ENCODE measurements at places on chromosomes 12 and 14. TPM values are rescaled to one million over a fixed set of nuclear protein-coding genes. Genes with fewer than 3 reads are reported as not detected.

Gene MYF5
- total RNA-seq = not detected

Gene MORN3
- 1.8 TPM for total RNA-seq

Gene WNT1
- total RNA-seq = not detected

DNA sequence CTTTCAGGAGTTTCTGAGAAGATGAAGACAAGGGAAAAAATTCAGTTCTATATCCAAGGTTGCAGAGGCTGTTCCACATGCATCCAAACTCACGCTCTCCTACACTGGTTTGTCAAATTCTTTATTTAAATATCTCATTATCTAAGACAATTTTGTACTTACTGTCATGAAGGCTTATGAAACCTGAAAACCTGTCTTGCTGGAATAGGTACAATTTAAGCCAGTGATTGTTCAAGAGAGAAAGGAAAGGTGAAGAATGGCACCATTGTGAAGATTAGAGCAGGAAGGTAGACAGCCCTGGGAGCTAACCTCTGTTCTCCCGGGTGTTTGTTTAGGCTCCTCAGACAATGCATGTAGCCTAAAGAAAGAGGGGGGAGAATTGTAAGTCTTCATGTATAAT lies 315.1 kb upstream of the PRKD1 start:
- no peak for DNase-seq

- peak; percentile 76 for DNase-seq
Measured at GRCh38 chr14:77094672-77095284, 3.3 kb upstream of the CIPC start.

DNA sequence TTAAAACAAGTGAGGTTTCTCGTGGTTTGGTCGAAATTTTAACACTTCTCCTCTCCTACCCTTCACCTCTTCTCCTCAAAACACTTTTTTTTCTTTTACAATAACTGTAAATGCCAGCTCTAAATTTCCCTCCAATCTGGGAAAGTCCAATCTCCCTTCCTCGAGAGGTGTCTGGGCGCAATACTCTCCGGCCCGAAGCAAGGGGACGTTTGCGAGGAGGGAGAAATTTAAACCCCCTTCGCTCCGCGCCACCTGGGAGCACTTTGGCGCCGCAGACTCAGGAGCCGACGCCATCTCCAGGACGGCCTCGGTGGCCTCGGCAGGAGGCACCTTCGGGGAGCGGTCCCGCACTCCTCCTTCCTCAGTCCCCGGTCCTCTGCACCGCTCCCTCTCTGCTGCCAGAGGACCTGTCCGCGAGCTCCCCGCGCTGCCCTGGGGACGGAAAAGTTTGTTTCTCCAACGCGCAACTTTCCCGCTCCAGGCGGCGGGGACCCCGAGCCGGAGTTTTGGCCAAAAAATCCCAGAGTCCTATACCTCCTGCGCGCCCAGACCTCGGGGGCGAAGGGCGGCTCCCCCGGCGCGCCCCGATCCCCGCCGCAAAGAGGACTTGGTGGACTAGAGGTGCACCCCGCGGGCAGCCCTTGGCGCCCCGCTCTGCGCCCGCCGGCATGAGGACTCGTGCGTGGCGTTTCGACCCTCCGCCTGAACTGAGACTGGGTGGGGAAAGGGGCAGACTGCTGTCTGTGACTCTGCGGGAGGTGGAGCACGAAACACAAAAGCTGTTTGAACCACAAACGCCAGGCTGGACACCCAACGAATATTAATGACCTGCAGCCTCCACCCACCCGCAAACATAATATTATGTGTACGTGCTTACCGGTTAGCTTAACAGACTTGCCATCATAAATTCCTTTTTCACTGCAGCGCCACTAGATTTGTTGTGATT lies 95.2 kb upstream of the HMGA2 start:
- DNase-seq = no peak

DNA sequence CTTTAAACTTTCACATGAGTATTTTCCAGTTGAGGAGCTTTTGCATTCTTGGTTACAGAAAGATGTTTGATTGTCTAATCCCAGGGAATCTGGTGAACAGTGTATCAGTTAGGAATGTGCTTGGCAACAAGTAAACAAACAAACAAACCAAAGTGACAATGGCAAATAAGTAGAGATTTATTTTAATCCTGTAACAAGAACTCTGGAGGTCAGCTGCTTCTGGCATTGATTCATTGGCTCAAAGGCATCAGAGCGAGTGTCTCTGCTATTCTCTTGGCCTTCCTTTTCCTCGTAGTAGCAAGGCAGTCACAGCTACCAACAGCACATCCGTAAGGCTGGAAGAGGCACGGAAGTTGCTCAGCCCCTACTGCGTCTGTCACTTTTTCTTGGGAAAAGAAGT lies 37.2 kb downstream of the CRADD start:
- DNase-seq = no peak

DNA sequence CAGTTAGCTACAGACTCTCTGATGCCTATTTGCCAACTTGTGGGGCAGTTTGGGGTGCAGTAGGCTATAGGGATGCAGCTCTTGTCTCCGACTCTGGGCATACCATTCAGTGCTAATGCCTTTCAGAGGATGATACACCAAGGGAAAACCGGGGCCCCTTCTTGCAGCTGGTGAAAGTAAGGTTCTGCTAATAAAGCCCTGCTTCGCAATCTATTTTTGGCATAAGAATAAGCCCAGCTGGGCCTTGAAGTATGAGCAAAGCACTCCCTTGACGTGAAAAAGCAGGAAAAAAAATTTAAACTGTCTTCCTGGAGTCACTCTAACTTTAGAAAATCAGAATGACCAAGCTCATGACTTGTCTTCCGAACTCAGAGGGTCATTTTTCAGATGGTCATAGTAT lies 124.1 kb upstream of the RBM19 start:
- DNase-seq = no peak

- DNase-seq = no peak
Measured at GRCh38 chr14:73463411-73463810, 5.1 kb upstream of the NUMB start.

GRCh38 chr12:52436000-52436827 lies 2.0 kb upstream of the KRT75 start:
- no peak for DNase-seq
